ENCODE measurements at places on chromosomes 3 and 15.

GRCh38 chr3:188261011-188261410 is 107.1 kb downstream of the LPP start:
- DNase-seq = no peak

DNA sequence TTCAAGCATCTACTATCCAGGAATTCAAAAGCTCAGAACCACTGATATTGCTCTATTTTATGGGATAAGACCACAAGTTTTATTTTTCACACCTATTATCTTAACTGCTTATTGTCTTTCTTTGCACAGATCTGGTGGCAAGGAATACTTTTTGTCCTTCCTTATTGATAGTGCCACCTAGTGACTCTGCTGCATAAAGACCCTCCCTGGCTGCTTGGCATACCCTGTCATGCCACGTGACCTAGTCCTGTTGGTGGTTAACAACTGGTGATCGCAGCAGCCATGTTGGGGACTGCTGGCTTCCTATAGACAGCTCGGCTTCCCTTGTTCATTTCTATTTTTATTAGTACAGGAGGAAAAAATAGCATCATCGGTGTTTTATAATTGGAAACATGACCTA is 236.3 kb downstream of the MEX3B start:
- peak; percentile 18 for DNase-seq

DNA sequence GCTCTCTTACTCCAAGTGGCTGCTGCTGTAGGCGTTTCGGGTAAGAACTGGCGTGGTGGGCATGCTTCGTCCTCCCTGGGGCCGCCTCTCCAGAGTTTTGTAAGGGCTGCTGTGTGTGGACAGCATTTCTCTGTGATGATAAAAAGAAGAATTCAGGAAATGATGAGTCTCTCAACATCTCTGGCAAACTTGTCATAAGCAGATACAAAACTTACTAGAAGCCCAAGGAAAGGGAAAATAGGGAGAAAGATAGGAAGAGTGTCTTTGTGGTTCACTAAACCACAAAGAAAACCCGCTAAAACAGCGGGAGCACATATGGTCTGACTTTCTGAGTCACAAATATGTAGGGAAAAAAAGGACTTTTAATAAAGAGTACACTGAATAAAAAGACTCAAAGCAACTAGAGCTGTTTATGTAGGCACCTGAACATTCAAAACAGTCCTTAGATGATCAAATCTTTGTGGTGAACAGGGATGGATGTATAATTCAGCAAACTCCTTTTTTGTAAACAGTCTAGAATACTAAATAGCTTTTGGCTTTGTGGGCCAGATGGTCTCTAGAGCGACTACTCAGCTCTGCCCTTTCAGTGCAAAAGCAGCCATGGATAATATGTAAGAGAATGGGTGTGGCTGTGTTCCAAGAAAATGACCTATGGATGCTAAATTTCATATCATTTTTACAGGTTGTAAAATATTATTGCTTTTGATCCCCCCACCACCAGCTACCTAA is 60.4 kb upstream of the LMOD3 start:
- no peak for DNase-seq

DNA sequence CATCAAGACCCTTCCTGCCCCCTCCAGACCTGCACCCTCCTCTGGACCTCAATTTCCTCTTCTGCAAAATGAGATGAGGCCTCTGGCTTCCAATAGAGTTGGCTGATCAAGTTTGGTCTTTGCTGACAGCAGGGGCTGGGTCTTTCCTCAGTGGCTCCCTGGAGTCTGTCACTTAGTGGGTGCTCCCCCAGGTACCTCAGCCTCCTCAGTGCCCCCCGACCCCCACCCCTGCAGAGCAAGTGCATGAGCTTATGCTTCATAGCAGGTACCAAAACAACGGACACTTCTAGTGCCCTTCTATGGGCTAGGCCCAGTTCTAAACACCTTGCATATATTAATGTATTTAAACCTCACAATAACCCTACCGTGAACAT is 6.9 kb upstream of the PLXND1 start:
- no peak for DNase-seq

- no peak for DNase-seq
Observed at GRCh38 chr3:152277198-152277597, 8.5 kb downstream of the MBNL1 start.

DNA sequence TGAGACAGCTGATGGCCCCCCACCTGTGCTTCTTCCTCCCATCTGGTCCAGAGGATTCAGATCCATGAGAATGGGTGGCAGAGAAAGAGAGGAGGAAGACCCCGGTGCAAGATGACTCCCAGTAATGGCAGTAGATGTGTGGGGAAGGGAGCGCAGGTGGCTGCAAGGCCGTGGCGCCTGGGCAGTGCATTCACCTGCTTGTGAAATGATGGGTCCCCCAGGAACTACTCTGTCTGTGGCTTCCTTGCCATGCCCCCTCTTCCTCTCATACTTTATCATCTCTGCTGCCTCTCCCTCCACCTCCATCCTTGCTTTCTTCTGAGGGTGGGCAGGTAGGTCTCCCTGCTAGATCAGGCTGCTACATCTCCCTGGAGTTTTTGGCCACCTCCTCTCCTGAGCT is 23.3 kb downstream of the ZNF710 start:
- no peak for DNase-seq

GRCh38 chr3:55571913-55572312 is 84.8 kb upstream of the WNT5A start:
- DNase-seq = no peak

- DNase-seq = peak; percentile 42
Observed at GRCh38 chr3:187713504-187713903, 11.1 kb upstream of the RTP2 start.

GRCh38 chr3:133591271-133591742 is 17.8 kb downstream of the CDV3 start:
- DNase-seq = no peak

DNA sequence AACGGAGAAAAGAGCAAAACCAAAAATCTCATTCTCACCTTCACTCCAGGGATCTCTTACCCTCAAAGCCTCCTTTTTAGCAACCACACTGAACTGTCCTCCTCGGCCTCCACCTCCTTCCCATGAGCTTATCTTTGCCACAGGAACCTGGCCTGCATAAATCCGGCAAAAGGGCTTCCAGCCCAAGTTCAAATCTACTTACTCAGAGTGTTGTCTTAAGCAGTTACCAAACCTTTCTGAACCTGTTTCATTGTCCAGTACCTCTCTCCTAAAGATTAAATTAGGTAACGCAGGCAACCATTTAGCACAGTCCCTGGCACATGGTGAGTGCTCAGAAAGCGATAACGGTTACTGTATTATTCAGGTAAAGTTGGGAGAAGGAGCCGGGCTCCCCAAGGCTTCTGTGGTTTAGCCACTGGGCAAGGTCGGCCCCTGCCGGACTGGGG is 777 bp downstream of the CIB1 start:
- peak; percentile 8 for DNase-seq

GRCh38 chr3:147518465-147518864 is 109.3 kb downstream of the ZIC1 start:
- DNase-seq = no peak

DNA sequence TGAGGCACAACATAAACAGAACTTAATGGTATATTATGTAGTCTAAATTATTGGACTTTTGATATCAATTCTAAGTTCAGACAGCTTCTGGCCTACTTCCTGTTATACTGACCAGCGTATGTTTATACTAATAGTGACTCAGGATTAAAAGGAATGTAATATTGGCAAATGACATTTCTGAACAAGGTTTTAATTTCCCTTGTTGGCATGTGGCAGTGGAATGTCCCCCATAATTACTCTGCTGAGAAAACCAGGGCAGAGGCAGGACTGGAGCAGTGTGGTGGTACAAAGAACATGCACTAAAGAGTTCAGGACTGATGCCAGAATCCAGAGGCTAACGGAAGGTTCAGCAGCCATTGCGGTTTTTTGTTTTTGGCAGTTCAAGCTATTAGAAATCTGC is 184.0 kb downstream of the KCNAB1 start:
- no peak for DNase-seq

- no peak for DNase-seq
Observed at GRCh38 chr15:71191296-71191695, 76.0 kb downstream of the THSD4 start.

GRCh38 chr3:190701096-190701532 is 161.4 kb downstream of the GMNC start:
- peak; percentile 33 for DNase-seq

GRCh38 chr3:109563149-109563548 is 225.8 kb upstream of the DPPA4 start:
- DNase-seq = peak; percentile 23

GRCh38 chr3:36166477-36166876 is 213.8 kb upstream of the STAC start:
- no peak for DNase-seq

GRCh38 chr3:73665286-73665685 is 40.5 kb upstream of the PDZRN3 start:
- no peak for DNase-seq

DNA sequence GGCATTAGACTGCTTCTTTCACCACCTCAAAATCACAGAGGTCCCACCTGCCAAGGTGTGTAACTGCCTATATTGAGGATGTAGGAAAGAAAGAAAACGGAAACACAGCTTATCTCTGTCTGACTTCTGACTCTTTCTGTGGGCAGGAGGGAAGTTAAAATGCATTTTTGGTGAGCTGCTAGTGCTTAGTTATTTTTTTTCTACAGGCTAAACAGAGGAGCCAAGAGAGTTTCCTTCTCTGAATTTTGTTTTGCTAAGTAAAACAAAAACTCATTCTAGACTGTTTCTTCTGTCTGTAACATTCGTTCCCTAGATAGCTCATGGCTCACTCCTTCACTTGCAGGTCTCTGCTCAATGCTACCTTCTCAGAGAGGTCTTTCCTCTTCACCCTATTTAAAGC is 18.8 kb upstream of the AMOTL2 start:
- no peak for DNase-seq

DNA sequence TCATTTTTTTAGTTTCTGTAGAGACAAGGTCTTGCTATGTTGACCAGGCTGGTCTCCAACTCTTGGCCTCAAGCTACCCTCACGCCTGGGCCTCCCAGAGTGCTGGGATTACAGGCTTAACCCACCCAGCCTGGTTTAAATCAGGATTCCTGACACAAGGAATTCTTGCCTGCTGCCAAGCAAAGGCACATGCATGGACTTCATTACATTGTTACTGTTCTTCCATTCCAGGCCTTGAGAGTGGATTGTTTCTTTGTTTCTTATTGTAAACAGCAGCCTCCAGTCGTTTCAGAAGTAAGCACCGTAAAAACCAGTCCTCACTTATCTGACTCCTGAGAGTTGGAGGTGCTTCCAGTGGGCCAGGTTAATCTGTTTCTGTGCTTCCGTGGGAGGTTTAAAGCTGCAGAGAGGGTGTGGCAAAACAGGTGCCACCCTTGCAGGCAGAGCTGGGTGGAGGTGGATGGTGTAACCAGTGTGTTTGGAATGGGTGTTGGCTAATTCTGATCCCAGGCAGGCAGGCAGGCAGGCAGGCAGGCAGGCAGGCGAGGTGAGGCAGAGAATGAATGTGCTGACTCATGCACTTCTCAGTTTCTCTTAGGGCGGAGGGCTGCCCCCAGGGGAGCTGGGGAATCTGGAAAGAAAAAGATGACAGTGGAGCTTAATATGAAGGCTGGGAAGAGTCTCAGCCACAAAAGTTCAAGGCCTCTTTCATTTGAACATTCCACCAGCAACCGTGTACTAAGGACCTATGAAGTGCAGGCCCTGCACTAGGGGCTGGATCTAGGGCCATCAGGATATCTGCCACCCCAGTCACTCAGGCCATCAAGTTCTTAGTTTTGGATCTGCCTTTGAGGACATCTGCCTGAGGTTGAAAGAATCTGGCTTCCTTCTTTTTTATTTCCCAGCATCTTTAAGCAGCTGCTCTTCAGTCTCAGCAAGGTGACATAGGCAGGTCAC is 37.0 kb upstream of the CDCP1 start:
- no peak for DNase-seq

GRCh38 chr15:29266052-29266582 is 3.5 kb downstream of the NSMCE3 start:
- no peak for DNase-seq

- peak; percentile 44 for DNase-seq
Observed at GRCh38 chr3:48655606-48656005, 7.1 kb downstream of the CELSR3 start.

GRCh38 chr15:99427668-99428361 is 138.0 kb upstream of the MEF2A start:
- DNase-seq = no peak

GRCh38 chr15:63626955-63627354 is 29.8 kb downstream of the FBXL22 start:
- DNase-seq = no peak

DNA sequence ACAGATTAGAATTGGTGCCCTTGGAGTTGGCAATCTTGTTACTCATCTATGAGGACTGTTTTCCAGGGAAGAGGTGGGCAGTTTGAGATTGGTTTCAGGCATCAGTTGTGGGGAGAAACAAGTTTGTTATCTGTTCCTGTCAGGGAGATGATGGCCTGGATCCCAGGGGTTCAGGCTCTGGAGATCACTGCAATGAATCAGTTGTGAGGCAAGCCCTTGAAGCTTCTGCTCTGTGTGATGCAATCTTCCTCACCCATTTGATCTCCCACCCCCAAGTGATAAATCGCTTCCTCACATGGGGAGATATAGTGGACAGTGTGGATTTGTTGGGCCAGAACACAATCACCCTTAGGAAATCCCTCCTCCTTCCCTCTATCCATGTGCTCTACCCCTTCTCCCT is 276.6 kb upstream of the LRTM1 start:
- DNase-seq = no peak

GRCh38 chr3:73855813-73856212 is 231.1 kb upstream of the PDZRN3 start:
- DNase-seq = no peak

DNA sequence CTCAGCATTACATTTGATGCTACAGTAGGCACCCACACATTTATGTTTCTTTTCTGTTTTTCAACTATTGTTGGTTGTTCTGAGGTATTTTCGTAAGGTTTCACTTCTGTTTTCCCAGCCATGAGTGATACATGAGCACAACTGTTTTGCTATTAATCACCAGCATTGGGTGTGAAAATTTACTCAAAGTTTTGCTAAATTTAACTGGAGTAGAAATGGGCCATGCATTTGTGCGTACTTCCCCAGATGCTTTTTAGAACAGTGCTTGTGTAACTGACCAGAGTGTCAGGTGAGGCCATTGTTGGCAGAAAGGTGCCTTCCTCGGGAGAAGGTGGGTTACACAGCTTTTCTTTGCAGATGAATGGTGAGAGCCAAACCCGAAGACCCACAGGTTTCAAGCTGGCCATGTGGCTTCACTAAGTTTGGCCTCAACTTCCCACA is 70.4 kb downstream of the ST6GAL1 start:
- peak; percentile 86 for DNase-seq

- no peak for DNase-seq
Observed at GRCh38 chr3:110352841-110353604, 718.6 kb upstream of the NECTIN3 start.

GRCh38 chr15:101332061-101332467 is 37.0 kb upstream of the SNRPA1 start:
- DNase-seq = no peak

- DNase-seq = peak; percentile 84
Observed at GRCh38 chr15:76994001-76994400, 925 bp upstream of the PSTPIP1 start.

DNA sequence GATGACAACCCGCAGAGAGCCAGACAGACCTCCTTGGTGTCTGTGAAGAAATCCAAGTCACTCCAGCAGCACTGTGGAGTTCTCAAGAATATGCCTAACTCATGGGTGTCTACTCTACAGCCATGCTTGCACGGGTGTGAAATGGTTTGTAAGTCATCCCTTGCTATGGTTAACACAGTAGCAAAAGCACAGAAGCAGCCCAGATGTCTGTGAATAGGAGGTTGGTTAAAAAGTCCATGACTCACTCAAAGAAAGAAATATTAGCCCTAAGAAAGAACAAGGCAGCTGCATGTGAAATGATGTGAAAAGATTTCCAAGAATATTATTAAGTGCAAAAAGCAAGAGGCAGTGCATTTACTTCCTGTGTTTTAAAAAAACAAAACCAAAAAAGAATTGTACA is 12.1 kb upstream of the LIMD1 start:
- no peak for DNase-seq
